ENCODE measurements at places on chromosomes 3 and 15.

DNA sequence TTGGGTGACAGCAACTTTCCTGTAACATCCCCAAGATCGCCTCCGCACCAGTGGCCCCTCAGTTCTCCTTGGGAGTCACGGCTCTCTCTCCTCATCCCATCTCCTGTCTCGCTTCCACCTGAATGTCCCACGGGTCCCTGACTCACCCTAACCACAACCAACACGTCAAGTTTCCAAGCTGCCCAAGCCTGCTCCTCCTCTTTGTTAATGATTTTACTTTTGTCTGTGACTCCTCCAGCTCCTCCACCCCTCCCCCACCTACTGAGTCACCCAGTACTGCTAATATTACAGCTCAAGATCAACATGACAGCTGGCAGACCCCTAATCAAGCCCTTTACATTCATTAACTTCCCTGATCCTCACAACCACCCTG, 39.3 kb downstream of the BDH1 start:
- no peaks in the 10 kb centered on the region for H3K36me3 ChIP-seq
- H3K4me3 ChIP-seq: no peak overlapping the region
- peaks cover 13% of the 10 kb centered on the region for H3K4me1 ChIP-seq
- H3K27ac ChIP-seq: peak overlapping the region; percentile 99

- peaks cover 41% of the 10 kb centered on the region for H3K36me3 ChIP-seq
- H3K27me3 ChIP-seq: no peaks in the 10 kb centered on the region
- no peak overlapping the region for H3K27ac ChIP-seq
- no peak for DNase-seq
Observed at GRCh38 chr3:138062037-138062436, 52.1 kb downstream of the CLDN18 start.

- H3K4me3 ChIP-seq: no peak overlapping the region
- H3K4me1 ChIP-seq: no peaks in the 10 kb centered on the region
- no peaks in the 10 kb centered on the region for H3K27me3 ChIP-seq
- H3K36me3 ChIP-seq: no peaks in the 10 kb centered on the region
- DNase-seq: no peak
- no peak overlapping the region for H3K27ac ChIP-seq
Observed at GRCh38 chr3:105108823-105109222, 257.9 kb upstream of the ALCAM start.

GRCh38 chr3:21425715-21426114, 325.3 kb downstream of the ZNF385D start:
- no peaks in the 10 kb centered on the region for H3K36me3 ChIP-seq
- no peak overlapping the region for H3K4me3 ChIP-seq
- no peak overlapping the region for H3K27ac ChIP-seq
- H3K4me1 ChIP-seq: no peaks in the 10 kb centered on the region
- no peaks in the 10 kb centered on the region for H3K27me3 ChIP-seq
- DNase-seq: no peak

GRCh38 chr15:81789403-81789802, 256.4 kb downstream of the MEX3B start:
- H3K36me3 ChIP-seq: no peaks in the 10 kb centered on the region
- H3K27me3 ChIP-seq: no peaks in the 10 kb centered on the region
- no peak overlapping the region for H3K27ac ChIP-seq
- DNase-seq: no peak
- no peak overlapping the region for H3K4me3 ChIP-seq

DNA sequence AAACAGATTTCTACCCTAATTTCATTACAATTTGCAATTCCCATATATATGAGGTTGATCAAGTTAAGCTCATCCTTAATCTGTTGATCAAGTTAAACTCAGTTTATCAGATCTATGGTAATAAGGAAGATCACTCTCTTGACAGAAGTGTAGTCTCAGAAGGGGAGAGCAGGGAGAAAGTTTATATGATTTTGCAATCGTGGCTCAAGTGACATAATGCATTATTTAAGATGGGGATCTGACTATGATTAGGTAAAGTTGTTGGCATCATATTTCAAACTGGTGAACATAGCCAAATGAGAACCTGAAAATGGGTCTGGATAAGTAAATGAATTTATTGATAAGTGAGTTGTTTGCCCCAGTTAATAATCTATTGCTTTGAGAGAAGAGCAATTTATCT, 995.3 kb downstream of the OTOL1 start:
- H3K4me1 ChIP-seq: peaks cover 12% of the 10 kb centered on the region
- H3K27ac ChIP-seq: peak overlapping the region; percentile 74
- H3K4me3 ChIP-seq: no peak overlapping the region
- H3K27me3 ChIP-seq: no peaks in the 10 kb centered on the region
- no peaks in the 10 kb centered on the region for H3K36me3 ChIP-seq

DNA sequence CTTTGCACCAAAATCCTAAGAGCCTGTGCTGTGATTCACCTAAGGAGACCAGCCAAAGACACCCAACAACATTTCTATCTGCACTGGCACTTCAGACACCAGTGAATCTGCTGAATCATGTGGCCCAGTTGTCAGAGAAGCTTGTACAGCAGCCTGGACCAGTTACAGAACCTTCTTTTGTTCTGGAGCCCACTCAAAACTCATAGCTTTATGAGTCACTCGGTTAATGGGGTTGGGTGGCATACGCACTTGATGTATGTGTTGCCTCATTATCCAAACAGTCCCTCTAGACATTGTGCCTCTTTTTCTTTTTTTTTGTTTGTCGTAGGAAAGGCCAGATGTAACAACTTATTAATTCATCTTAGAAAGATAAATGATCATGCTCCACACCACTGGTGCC, 25.6 kb upstream of the GOLGA6L2 start:
- DNase-seq: peak; percentile 13
- H3K4me3 ChIP-seq: no peak overlapping the region
- H3K27ac ChIP-seq: no peak overlapping the region
